ENCODE measurements at places on chromosomes 2 and 18. TPM values are rescaled to one million over a fixed set of nuclear protein-coding genes. Genes with fewer than 3 reads are reported as not detected.

ARHGEF4 gene
- 10.7 TPM for total RNA-seq

SAG gene
- total RNA-seq = not detected

LRATD1 gene
- total RNA-seq = 94.8 TPM

POMC gene
- total RNA-seq = not detected

LOXHD1 gene
- total RNA-seq = not detected

NAT8 gene
- total RNA-seq = 25.4 TPM

TYMS gene
- total RNA-seq = 13.4 TPM

EGR4 gene
- not detected for total RNA-seq

ECEL1 gene
- total RNA-seq = not detected

GRCh38 chr2:53629001-53629400, 138.6 kb upstream of the CHAC2 start:
- no peak for DNase-seq

GRCh38 chr2:201258666-201259615, 1.4 kb upstream of the CASP8 start:
- no peak for DNase-seq

DNA sequence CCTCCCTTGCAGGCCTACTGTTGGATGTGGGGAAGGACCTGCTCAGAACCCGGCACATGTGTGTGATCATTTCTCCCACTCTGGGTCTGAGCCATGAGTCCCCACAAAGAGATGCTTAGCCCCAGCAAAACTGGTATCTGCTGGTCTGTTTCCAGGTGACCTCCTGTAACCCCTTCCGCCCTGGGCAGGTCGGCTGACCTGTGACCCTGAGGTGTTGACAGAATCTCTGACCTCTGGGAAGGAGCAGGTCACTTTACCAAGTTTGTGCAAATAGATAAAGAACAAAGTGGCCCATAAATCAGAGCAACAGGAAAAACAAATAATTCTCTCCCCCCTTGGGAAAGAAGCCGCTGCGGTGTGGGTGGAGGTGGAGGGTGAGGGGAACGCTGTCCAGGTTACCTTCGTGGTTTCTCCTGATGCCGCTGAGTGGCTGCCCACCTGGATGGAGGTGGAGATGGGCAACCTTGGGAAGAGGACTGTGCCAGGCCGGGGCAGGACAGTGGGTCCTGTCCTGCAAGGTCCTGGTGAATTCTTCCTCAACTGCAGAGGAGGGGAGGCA, 174.0 kb upstream of the MYCN start:
- no peak for DNase-seq

DNA sequence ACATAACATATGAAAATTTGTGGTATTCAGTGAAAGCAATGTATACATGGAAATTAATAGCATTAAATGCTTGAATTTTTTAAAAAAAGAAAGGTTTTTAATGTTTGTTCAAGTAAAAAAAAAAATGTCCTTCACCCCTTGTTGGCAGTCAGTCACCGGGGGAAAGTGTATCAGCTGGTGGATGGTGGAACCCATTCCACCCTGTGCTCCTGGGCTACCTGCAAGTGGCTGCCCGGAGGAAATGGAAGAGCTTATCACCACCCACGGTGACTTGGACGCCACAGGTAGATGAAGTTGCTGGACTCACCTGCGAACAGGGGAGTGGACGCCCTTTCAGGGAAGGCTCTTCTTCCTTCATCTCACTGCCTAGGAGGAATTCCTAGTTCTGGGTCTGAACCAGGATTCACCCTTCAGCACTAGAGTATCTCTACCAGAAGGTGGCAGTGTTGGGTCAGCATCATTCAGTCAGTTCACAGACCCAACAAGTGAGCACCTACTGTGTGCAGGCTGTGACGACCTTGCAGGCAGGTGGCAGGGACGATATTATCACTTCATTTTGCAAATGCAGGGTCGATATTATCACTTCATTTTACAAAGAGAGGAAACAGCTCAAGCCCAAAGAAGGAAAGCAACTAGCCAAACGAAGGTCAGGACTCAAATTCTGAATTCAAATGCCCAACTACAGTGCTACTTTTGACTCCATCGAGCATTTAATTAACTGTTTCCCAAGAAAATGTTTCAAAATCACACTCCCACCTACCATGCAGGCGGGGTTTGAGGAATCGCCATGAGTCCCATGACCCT, 35.8 kb downstream of the CIB4 start:
- DNase-seq = peak; percentile 74

DNA sequence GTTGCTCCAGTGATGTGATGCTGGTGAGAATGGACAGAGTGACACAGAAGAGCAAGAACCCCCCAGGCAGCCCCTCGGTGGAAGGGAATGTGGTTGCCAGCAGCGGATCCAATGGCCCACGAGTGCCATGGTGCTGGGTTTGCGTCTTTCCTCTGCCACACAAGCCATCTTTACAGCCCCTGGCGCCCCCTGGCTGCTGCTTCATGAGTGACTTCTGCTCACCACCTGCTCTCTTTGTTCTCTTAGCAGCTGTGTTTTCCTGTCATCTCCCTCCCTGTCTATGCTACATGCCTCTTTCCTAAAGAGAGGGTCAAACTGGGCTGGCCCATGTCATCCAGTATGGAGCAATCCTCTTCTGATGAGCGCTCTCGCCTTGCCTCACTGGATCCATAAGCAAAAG, 300.0 kb upstream of the SMIM21 start:
- no peak for DNase-seq

DNA sequence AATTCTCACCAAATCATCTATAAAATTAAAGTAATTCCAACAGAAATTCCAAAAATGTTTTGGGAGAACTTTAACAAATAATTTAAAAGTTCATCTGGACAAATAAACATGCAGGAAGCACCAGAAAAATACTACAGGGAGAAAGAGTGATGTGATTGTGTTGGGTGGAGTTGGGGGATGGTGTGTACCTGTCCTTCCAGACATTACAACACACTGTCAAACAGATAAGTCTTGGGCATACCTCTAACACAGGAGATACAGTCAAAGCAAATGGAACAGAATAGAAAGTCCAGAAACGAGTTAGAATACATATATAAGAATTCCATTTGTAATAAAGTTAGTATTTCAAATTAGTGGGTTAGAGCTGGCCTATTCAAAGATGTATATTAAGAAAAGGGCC, 22.6 kb downstream of the METTL8 start:
- DNase-seq = no peak

DNA sequence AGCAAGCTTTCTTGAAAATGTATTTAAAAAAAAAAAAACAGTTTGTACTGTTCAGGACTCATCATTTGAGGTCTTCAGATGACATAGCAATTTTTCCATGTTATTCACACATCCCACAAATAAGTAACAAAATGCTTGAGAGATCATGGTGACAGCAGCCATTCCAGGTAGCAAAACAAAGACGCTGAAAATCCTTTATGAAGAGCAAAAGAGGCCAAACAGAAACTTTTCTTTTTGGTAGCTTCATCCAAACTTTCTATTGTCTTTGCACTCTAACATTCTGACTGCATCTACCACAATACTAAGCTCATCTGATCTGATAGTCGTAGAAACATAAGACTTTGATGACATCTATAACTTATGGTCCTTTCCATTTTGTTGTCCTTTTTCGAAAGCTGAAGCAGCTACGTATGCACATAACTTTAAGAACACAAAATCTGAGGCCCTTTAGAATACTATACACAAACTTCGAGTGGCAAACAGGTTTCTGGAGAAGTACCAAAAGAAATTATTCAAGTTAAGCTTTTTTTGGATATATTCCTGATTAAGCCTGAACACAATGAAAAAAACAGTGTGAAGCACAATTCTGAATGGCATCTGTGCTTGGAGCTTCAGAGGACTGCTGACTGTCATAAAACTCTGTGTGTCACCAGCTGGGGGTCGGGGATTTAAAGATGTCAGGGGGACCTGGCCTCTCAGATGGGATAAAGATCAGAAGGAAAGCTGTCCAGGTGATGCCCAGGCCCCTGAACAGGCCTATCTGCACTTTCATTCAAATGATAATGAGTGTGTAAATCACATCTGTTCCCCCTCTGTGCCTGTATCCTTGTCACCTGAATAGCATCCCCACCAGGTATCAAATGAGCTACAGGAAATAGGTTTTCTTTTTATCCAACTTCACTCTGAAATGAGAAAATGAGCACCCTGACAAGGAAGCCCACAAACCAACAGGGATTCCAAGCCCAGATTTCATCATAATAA, 75.8 kb downstream of the ZEB2 start:
- DNase-seq = no peak

GRCh38 chr18:40956213-40956612, 998.8 kb upstream of the PIK3C3 start:
- DNase-seq = no peak

- DNase-seq = no peak
Measured at GRCh38 chr2:219087848-219088247, 27.1 kb upstream of the IHH start.

DNA sequence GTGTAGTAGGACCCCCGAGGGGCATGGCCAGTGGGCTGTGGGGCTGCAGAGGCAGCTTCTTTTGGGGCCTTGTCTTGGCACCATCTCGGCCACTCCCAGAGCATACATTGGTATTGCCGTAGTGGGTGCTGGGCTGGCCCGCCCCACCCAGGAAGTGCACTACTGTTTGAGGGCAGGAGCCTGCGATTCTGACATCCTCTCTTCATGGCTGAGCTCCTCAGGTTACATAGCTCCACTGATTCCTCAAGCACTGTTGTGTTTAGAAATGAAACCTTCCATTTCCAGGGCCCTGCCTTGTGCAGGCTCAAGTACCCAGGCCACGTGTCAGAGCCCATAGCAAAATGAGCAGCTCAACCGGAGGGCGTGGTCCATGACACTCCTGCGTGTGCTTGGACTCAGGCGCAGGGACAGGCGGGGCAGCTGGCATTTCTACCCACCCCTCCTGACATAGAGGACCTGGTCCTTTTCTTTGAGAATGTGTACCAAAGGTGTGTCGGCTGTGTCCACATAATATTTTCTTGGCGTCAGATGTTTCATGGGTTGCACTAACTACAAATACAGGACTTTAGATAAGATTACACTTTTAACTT, 67.9 kb downstream of the DGKD start:
- peak; percentile 89 for DNase-seq

GRCh38 chr2:37809525-37809924, 115.6 kb upstream of the RMDN2 start:
- no peak for DNase-seq

GRCh38 chr2:136798766-136799165, 33.4 kb downstream of the THSD7B start:
- DNase-seq = no peak

All from Peyer's patch (tissue), 4 donors.